ENCODE measurements at places on chromosomes 3 and 15. TPM values are rescaled to one million over a fixed set of nuclear protein-coding genes. Genes with fewer than 3 reads are reported as not detected.

DNA sequence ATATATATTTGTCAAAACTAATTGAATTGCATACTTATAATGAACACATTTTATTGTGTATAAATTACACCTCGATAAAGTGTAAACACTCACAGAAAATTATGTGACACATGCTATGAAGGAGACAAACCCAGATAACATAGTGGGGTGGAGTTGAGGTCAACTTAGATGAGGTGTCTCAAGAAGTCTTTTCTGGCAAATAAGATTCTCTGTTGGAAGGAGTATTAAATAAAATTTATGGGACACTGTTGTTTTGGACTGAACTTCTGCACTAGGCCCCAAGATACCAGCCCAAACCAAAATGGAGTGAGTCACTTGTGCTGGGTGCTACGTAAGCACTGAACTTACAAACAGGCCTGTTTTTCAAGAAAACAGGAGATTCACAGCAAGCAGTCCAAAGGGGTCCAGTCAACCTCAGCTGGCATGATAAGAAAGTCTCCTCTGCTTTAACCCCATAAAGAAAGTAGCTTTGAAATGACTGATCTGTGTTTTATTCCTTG is 18.7 kb downstream of the ACTC1 start:
- no peak overlapping the region for H3K4me3 ChIP-seq
- peak; percentile 81 for DNase-seq
- H3K27ac ChIP-seq, result no peak overlapping the region
- H3K36me3 ChIP-seq, result no peaks in the 10 kb centered on the region
- no peaks in the 10 kb centered on the region for H3K4me1 ChIP-seq

- H3K4me3 ChIP-seq, result no peak overlapping the region
- H3K4me1 ChIP-seq, result peaks cover 7% of the 10 kb centered on the region
- no peak overlapping the region for H3K27ac ChIP-seq
- H3K36me3 ChIP-seq, result no peaks in the 10 kb centered on the region
- no peak for DNase-seq
Observed at GRCh38 chr15:40247406-40247971, 8.6 kb downstream of the PAK6 start.

Gene KCNH8
- total RNA-seq, result 0.94 TPM

GRCh38 chr3:133694288-133695268 is 32.8 kb upstream of the TOPBP1 start:
- no peak overlapping the region for H3K4me3 ChIP-seq
- H3K27me3 ChIP-seq, result no peaks in the 10 kb centered on the region
- DNase-seq, result no peak
- no peaks in the 10 kb centered on the region for H3K4me1 ChIP-seq
- H3K27ac ChIP-seq, result no peak overlapping the region

DNA sequence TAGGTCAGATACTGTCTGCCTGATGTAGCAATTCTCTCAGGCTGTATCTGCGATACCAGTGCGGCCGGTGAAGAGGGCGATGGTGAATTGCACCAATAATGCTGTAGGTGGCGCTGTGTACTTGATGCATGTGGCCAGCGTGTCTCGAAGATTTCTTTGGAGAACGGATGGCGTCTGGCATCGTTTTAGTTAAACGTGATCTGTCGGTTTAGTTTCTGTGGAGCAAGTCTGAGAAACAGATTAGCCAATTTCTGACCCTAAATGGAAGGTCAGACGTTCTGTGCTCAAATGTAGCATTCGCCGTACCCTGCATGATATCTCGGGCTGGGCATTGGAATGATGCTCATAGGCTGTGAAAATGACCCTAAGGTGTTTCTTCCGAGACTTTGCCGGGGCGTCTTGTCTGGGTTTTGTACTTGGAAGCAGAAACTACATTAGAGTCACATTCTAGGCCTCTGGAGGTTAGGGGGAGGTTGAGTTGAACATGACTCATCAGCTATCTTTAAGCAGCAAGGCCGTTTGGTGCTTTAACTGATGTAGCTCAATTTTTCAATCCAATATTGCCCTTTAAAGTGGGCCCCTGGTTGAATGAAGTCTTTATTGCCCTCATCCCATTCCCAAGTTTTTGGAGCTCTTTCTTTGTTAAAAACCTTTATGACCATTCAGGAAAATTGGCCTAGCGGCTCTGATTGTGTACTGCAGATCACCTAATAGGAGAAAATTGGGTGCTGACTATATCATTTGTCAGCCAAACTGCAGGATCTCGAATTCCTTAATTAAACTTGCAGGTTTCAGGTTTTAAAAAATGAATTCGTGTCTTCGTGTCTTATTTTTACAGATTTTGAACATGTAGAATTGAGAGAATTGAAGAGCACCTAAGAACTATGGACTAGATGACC is 80.0 kb downstream of the SQOR start:
- DNase-seq, result peak; percentile 72
- no peaks in the 10 kb centered on the region for H3K27me3 ChIP-seq
- H3K4me3 ChIP-seq, result no peak overlapping the region
- no peaks in the 10 kb centered on the region for H3K4me1 ChIP-seq

DNA sequence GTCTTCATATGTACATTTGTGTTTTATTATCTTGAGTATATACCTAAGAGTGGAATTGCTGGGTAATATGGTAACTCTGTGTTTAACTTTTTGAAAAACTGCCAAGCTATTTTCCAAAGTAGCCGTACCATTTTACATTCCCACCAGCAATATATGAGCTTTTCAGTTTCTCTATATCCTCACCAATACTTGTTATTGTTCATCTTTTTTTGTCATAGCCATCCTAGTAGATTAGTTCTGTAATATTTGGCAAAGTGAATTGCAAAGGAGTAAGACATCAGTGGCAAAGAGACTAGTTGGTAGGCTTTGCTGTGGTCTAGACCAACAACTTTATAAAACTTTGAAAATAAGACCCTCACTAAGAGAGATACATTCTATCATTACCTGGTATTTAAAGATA is 21.4 kb downstream of the OXSR1 start:
- peaks cover 14% of the 10 kb centered on the region for H3K36me3 ChIP-seq
- H3K4me1 ChIP-seq, result no peaks in the 10 kb centered on the region
- H3K4me3 ChIP-seq, result no peak overlapping the region

Gene NR2F2
- 41.9 TPM for total RNA-seq

Gene MASP1
- total RNA-seq, result 0.71 TPM

DNA sequence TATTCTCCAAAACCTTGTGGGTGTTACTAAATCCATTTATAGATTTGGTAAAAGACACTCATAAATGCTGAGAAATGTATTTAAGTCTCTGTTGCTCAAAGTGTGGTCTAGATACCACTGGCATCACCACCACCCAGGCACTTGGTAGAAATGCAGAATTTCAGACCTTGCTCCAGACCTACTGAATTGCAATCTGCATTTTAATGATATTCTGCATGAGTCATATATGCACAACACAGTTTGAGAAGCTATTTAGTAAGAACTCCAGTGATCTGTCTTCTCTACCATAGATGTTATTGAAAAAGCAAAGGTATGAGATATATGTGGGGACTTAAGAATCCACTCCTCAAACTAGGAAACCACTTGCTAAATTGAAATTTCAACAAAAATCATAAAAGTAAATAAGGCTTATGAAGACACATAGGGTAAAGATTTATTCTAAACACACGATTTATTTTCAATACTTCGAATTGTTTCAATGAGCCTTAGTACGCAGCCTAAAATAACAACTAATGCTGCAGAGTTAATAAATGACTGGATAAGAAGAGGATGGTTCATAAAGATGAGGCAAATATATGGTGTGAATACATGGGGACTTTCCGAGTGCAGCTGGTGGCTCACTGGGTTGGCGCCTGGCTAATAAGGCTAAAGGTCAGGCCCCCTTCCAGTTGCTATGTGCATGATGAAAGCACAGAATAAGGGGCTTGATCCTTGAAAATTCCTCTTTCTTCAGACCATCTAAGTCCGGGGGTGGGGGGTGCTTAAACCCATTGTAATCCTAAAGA is 813.3 kb downstream of the NR2F2 start:
- DNase-seq, result no peak
- H3K27me3 ChIP-seq, result no peaks in the 10 kb centered on the region
- no peaks in the 10 kb centered on the region for H3K36me3 ChIP-seq
- H3K4me3 ChIP-seq, result no peak overlapping the region

GRCh38 chr3:98722389-98722788 is 40.8 kb upstream of the ST3GAL6 start:
- H3K27ac ChIP-seq, result no peak overlapping the region
- H3K4me1 ChIP-seq, result no peaks in the 10 kb centered on the region
- DNase-seq, result no peak
- H3K27me3 ChIP-seq, result no peaks in the 10 kb centered on the region
- no peak overlapping the region for H3K4me3 ChIP-seq

Gene LMAN1L
- total RNA-seq, result 0.31 TPM

GRCh38 chr3:50210510-50211367 is 5.7 kb downstream of the SLC38A3 start:
- no peak overlapping the region for H3K4me3 ChIP-seq
- H3K36me3 ChIP-seq, result no peaks in the 10 kb centered on the region

GRCh38 chr15:28021281-28022039 is 77.7 kb downstream of the OCA2 start:
- peaks cover 3% of the 10 kb centered on the region for H3K4me1 ChIP-seq
- H3K4me3 ChIP-seq, result no peak overlapping the region
- H3K27me3 ChIP-seq, result no peaks in the 10 kb centered on the region
- H3K27ac ChIP-seq, result no peak overlapping the region

- H3K4me1 ChIP-seq, result peaks cover 39% of the 10 kb centered on the region
- H3K27ac ChIP-seq, result peak overlapping the region; percentile 49
- no peak overlapping the region for H3K4me3 ChIP-seq
- H3K27me3 ChIP-seq, result no peaks in the 10 kb centered on the region
Observed at GRCh38 chr15:68815598-68815997, 5.1 kb downstream of the ANP32A start.

Gene SERPINI2
- total RNA-seq, result 5.2 TPM

GRCh38 chr3:127217596-127218453 is 24.9 kb downstream of the PRR23E start:
- H3K4me1 ChIP-seq, result no peaks in the 10 kb centered on the region
- H3K36me3 ChIP-seq, result no peaks in the 10 kb centered on the region
- peaks cover 35% of the 10 kb centered on the region for H3K27me3 ChIP-seq

GRCh38 chr3:179348325-179349013 is 960 bp downstream of the MFN1 start:
- no peak overlapping the region for H3K27ac ChIP-seq
- no peaks in the 10 kb centered on the region for H3K27me3 ChIP-seq
- H3K4me1 ChIP-seq, result peaks cover 4% of the 10 kb centered on the region
- H3K4me3 ChIP-seq, result peak overlapping the region; percentile 100
- DNase-seq, result peak; percentile 34

Gene PARP15
- total RNA-seq, result 4.4 TPM

Gene CSK
- total RNA-seq, result 39.7 TPM

- H3K27ac ChIP-seq, result no peak overlapping the region
- no peaks in the 10 kb centered on the region for H3K36me3 ChIP-seq
- H3K27me3 ChIP-seq, result no peaks in the 10 kb centered on the region
- H3K4me3 ChIP-seq, result no peak overlapping the region
Observed at GRCh38 chr3:148971401-148972163, 19.8 kb upstream of the GYG1 start.

GRCh38 chr15:74768771-74769342 is 13.0 kb upstream of the CSK start:
- no peaks in the 10 kb centered on the region for H3K4me1 ChIP-seq
- peak; percentile 62 for DNase-seq
- no peak overlapping the region for H3K4me3 ChIP-seq

DNA sequence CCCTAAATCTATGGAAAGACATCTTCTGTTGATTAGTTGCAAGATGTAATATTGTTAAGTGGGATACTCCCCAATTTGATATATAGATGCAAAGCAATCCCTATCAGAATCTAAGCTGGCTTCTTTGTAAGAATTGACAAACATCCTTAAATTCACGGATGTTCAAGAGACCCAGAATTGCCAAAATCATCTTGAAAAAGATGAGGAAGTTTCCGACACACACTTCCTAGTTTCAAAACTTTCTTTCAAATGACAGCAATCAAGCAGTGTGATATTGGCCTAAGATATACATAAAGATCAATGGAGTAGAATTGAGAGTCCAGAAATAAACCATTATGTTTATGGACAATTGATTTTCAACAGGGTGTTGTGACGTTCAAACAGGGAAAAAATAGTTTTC is 383.6 kb downstream of the LPP start:
- H3K36me3 ChIP-seq, result no peaks in the 10 kb centered on the region
- H3K4me1 ChIP-seq, result no peaks in the 10 kb centered on the region
- no peak overlapping the region for H3K4me3 ChIP-seq
- H3K27ac ChIP-seq, result no peak overlapping the region
- no peak for DNase-seq

DNA sequence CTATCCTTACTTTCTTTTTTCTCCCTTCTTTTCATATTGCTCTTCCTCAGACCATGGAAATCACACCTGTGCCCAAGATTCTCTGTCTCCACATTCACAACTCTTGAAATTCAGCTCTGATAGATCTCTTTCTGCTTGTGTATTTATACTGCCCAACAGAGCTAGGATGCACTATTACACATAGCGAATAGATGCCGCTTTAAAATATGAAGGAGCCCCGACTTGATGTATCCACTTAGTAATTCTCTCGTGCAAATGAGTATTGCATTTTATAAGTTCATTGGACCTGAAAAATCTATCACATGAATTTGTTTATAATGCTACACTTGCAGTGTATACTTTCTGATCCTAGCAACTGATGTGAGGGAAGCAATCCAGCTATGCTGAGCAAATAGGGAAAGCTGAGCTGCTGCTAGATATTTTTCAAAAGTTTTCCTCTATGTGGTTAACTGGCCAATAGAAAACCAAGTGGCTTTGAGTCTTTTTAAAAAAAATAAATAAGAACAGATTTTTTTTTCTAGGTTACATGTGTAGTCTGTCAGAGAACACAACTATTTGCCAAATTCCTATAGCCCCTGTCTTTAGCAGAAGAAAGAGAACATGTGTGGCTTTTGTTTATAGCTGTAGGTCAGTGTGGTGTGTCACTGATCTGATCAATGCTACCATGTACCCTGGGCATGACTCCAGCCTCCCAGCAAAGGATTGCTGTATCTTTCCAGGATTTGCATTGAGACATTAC is 64.3 kb upstream of the LEKR1 start:
- H3K27ac ChIP-seq, result no peak overlapping the region
- H3K36me3 ChIP-seq, result no peaks in the 10 kb centered on the region
- H3K27me3 ChIP-seq, result no peaks in the 10 kb centered on the region
- no peaks in the 10 kb centered on the region for H3K4me1 ChIP-seq

GRCh38 chr15:36414670-36415069 is 164.8 kb upstream of the CDIN1 start:
- H3K27me3 ChIP-seq, result no peaks in the 10 kb centered on the region
- no peaks in the 10 kb centered on the region for H3K4me1 ChIP-seq
- H3K4me3 ChIP-seq, result no peak overlapping the region
- no peak overlapping the region for H3K27ac ChIP-seq

- peaks cover 73% of the 10 kb centered on the region for H3K4me1 ChIP-seq
- H3K27ac ChIP-seq, result no peak overlapping the region
- H3K4me3 ChIP-seq, result no peak overlapping the region
- no peak for DNase-seq
Observed at GRCh38 chr3:129004639-129005295, 3.7 kb downstream of the EFCC1 start.

DNA sequence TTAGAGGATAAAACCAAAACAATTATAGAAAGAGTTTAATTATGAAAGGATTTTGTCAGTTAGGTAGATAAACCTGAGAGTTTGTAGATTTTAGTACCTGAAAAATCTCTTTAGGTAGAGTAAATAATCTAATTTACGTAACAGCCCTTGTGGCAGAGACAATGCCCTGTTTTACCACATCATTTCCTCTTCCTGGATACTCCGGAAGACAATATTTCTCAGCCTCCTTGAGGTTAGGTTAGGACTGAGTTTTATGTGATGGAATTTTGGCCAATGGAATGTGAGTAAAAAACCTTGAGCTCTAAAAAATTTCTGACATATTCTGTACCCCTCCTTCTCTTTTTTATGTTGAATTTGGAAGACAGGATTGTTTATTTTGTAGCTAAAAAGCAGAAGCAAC is 50.7 kb upstream of the TPRG1 start:
- H3K27ac ChIP-seq, result no peak overlapping the region
- H3K4me1 ChIP-seq, result no peaks in the 10 kb centered on the region
- no peaks in the 10 kb centered on the region for H3K27me3 ChIP-seq

Data from lung (tissue), 17 donors.